Left colon (tissue), 2 donors: ENCODE measurements at places on chromosomes 3 and 15. TPM values are rescaled to one million over a fixed set of nuclear protein-coding genes. Genes with fewer than 3 reads are reported as not detected.
A peak's percentile ranks its signal among the peaks of the same experiment; 100 is the strongest.

Gene PAK6
- total RNA-seq: 3.2 TPM

DNA sequence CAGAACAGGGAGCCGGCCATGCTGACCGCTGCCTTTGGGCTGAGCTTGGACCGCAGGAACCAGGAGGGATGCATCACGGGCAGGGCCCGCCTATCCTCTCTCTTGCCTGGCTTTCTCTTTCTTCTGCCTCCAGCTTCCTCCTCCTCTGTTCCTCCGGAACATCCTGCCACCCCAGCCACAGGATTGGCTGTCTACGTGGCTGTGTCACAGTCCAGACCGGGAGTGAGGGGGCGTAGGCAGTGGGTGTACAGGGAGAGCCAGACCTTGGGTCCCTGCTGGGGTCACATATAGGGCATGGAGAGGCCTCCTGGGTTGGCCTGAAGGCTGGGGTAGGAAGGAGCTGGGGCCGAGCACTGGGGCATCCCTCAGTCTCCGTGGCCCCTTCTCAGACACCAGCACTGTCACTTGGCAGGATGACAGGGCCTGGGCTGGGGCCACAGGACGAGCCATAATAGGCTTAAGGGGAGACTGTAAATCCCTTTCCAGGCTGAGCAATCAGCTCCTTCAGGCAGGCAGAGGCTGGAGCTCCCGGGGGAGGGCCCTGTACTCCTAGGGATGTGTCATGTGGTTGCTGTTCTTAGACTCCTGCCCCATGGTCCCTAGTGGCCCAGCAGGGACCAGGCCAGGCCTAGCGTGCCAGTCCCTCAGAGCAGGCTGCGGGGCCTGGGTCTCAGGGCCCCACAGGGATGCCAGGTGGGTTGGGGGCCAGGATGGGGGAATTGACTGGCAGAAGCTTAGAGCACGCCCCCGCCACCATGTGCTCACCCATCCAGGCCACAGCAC is 25.4 kb downstream of the LINGO1 start:
- DNase-seq: no peak

DNA sequence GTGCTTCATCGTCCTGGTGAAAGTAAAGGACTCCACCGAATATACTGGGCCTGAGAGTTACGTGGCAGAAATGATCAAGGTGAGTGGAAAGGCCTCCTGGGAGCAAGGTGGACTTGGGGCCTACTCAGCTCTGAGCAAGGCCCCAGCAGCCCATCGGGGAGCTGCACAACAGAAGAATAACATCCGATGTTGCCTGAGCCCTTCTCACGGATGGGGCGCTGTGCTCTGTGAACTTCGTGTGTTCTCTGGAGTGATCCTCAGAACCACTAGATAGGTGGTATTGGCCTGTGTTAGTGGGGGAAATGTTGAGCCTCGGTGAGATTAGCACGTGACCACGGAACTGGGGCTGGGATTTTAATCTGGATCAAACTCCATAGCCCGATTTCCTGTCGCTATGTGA is 161.1 kb upstream of the BHLHE40 start:
- no peak for DNase-seq

DNA sequence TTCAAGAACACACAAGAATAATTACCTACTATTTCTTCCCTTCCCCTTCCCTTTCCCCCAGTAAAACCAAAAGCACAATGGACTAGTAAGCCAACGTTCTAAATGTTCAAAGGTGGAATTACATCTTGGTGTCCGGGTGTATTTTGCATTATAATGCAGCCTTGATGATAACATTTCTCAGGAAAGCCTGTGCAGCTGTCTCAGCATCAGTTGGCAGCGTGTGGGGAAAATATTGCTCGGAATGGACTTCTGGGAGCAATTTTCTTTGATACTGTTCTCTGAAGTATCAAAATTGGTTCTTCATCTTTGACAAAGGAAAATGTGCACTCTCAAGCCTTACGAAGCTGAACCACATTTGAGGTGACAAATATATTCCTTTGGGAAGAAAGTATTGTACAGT is 198.9 kb downstream of the AGBL1 start:
- DNase-seq: no peak

GRCh38 chr15:100760357-100760903 is 119.2 kb upstream of the ALDH1A3 start:
- DNase-seq: no peak

DNA sequence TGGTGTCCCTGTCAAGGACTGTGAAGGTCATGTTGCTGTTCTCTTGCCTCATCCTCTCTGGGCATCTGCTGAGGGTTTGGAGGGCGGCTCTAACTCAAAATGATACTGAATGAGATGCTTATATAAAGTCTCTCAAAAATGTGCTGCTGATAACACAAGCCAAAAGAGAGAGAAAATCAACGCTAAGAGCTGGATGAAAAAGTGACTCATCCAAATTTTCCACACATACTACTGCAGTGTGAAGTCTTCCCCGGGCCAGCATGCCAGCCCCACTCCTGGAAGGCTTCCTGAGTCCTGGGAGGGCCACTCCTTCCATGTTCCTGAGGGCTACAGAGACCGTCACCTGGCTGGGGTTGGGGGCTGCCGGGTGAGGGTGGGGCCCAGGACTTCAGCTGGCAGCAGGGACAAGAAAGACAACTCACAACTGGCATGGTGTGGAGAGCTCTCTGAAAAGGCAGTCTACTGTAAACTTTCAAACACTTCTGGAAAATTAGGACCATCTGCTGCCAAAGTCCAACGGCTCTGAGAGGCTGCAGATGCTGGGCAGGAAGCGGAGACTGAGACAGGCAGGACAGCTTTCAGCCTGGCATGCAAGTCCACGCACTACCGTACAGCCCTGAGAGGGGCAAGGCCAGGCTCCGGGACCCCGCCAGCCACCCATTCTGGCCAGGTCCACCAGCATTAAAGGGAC is 200.3 kb downstream of the ADAMTS17 start:
- no peak for DNase-seq

DNA sequence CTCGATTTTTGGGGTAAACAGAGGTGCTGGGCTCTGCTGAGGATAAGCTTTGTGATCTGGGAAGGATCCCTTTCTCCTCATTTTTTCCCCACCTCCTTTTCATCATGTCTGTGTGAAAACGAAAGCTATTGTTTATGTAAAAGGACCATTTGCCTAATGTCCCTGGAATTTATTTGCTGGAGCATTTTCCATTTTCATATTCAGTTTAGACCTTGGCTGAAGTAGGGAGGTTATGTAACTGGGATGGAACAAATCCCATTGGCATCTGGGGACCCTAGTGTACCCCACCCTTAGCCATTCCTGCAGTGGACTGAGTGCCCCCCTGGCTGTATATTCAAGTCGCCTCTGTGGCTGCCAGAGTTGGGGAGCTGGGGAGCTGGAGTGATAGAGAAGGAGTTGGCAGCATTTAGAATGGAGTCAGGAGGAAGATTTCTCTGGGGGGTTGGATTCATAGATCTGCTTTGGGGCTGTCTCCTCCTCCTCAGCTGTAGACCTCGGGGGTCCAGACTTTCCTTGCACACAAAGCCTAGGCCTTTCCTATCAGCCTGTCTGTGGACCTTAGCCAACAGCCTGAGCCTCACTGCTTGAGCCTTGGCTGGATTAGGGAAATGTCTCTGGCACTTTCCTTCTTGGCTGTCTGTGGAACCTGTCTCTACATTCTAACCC is 270.4 kb upstream of the CTDSPL start:
- DNase-seq: no peak

DNA sequence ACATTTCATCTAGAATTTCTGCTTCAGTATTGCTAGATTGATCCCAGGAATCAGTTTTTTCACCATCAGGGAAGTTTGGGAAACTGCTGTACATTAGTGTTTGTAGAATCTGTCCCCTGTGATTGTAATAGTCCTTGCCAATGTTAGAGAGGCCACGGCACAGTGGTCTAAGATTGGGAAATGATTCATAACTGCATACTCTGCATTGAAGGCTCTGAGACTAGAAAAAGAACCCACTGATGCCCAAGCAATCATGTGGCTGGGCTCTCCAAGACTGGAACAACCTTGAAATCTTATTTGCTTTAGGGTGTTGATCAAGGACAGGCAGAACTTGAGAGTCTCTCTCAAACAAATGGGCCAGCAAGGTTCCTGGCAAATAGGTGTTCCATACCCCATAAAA is 245.6 kb upstream of the LRTM1 start:
- no peak for DNase-seq

DNA sequence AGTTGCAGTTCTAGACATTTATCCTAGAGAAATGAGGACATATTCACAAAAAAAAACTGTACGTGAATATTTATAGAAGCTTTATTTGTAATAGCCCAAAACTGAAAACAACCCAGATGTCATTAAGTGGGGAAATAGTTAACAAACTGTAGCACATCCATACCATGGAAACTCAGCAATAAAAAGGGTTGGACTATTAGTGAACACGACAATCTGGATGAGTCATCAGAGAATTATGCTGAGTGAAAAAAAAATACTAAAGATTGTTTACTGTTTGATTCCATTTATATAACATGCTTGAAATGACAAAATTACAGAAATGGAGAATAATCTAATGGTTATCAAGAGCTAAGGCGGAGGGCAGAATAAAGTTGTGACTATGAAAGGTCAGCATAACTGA is 59.5 kb downstream of the CPA3 start:
- no peak for DNase-seq

- DNase-seq: no peak
Measured at GRCh38 chr3:10354361-10355015, 33.6 kb upstream of the SEC13 start.

DNA sequence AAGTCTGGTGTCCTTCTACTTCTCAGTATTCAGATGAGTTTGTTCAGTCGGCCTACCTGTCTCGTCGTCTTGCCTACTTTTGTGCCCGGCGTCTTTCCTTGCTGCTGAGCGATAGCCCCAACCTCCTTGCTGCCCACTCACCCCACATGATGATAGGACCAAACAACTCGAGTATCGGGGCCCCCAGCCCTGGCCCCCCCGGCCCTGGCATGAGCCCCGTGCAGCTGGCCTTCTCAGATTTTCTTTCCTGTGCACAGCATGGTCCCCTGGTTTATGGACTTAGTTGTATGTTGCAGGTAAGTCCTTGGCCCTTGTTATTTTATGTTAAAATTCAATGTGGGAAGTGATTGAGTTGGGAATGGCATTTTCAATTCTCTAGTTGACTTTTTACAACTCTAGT is 43.2 kb downstream of the GPR171 start:
- no peak for DNase-seq

GRCh38 chr15:40933517-40933902 is 4.4 kb downstream of the DLL4 start:
- peak; percentile 71 for DNase-seq

Gene NPHP3
- total RNA-seq: 17.1 TPM

DNA sequence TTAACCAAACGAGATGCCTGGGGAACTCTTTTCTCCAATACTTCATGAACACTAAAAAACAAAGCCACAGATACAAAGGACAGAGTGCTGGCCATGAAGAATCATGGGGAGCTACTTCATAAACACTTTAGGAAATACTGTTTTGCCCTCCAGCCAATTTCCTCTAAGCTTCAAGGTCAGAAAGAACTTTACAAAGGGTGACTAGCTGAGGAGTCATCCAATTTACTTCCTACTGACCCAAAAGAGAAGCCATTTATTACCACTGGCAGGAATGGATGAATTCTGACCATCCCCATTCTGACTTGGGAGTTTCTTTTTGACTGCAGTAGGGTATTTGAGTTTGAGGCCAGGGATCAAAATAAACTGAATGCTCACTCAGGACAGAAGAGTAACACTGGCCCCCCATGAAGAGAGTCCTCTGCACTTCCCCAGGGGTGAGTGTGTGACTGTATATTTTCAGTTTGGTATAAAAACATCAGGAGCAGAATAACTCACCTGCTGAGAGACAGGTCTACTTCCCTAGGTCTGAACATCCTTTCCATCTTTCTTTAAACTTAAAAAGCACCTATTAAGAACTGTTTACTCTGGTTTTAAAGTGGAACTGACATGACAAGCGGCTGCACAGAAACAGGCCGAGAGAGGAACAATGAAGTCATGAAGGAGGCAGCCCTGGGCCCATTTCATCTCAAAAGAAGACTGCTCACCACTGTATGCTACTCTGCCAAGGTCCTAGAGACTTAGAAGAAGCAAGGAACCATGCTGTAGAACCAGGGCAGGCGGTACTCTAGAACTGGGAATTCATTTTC is 203.6 kb downstream of the TNIK start:
- DNase-seq: no peak

Gene CCDC39
- not detected for total RNA-seq

- DNase-seq: no peak
Measured at GRCh38 chr3:99620976-99621375, 17.4 kb upstream of the COL8A1 start.

- DNase-seq: no peak
Measured at GRCh38 chr3:108406063-108406660, 104.2 kb downstream of the MYH15 start.

Gene PCCB
- total RNA-seq: 59.1 TPM

DNA sequence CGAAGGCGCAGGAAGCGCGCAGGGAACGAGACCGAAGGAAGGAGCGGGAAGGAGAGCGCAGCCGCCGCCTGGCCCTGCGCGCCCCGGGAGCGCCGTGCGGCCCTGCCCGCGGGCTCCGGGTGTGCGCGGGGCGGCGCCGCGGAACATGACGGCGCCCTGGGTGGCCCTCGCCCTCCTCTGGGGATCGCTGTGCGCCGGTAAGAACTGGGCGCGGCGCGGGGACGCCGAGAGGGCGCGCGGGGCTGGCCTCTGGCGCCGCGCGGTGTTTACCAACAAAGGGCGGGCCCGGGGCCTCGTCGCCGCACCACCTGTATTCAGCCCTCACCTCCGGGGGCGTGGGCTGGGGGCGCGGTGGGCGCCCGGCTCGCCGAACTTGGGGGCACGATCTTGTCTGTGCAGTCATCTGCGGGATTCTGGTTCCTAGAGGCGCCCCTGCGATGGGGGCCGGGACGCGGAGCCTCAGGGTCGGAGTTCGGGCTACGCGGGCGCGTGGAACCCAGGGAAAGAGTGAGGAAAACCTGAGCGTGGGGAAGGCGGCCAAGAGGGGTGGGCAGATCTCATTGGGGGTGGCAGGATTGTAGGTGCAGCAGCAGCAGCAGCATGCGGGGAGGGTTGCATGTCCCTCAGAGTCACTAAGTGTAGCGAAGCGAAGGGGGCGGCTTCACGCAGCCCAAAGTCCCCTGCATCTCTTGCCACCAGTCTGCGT is 641 bp downstream of the ACVR2B start:
- DNase-seq: peak; percentile 61

GRCh38 chr15:92907229-92907628 is 7.1 kb downstream of the CHD2 start:
- no peak for DNase-seq

GRCh38 chr15:64452988-64453688 is 7.2 kb upstream of the ZNF609 start:
- peak; percentile 11 for DNase-seq

GRCh38 chr3:18389108-18389733 is 35.9 kb downstream of the SATB1 start:
- no peak for DNase-seq

DNA sequence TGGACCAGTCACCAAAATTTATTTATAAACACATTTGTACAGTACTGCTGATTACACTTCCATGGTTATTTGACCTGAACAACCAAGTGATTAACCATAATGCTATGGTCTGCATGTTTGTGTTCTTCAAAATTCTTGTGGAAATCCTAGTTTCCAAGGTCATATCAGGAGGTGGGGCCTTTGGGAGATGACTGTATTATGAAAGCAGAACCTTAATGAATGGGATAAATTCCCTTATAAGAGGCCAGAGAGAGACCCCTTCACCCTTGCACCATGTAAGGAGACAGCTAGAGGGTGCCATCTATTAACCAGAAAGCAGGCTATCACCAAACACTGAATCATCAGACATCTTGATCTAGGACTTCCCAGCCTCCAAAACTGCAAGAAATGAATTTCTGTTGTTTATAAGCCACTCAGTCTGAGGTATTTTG is 1.9 kb downstream of the SCAPER start:
- no peak for DNase-seq
